Hindlimb muscle (tissue), 1 donor: ENCODE measurements at places on chromosomes 12 and 14. TPM values are rescaled to one million over a fixed set of nuclear protein-coding genes. Genes with fewer than 3 reads are reported as not detected.

C12orf50 gene
- polyA plus RNA-seq, result 0.27 TPM

COCH gene
- 4.4 TPM for polyA plus RNA-seq

NIN gene
- 39.1 TPM for polyA plus RNA-seq

GRCh38 chr14:64598404-64598803 is 48.6 kb downstream of the PPP1R36 start:
- no peak for DNase-seq

DNA sequence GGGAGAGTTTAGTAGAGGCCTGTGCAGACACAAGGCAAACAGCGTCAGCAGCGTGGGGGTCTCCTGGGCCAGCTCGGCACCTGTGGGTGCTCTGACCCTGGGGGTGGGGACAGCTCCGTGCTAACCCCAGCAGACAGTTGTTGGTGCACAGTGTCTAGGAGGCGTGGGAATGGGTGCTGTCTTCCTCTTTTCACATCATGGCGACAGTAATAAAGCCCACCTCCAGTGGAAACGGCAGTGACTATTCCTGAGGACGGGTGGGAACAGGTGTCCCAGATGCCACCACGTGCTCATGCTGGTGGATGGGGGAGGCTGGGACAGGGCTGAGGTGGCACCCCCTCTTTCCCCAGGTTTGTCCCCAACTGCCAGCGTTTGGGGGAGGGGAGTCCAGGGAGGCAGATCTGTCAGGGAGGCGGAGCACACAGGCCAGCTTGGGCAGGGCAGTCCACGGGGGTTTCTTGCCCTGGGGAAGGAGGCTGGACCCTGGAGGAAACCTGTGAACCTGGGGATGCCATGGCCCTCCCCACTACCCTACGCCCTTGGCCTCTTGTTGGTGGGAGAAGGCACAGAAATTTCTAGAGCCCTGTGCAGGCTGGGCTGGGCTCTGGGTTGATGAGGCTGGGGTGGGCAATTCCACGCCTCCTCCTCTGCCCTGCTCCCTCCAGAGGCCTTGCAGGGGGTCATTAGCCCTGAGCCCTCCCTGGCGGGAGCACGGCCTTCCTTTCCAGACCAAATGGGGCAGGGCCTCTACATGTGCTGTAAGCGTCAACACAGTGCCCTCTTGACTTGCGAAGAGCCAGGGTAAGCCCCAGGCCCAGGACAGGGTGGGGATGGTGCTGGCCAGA is 3.8 kb downstream of the ZBTB42 start:
- no peak for DNase-seq

GRCh38 chr12:56042843-56043242 is 1.1 kb downstream of the RPS26 start:
- DNase-seq, result no peak
